Fibroblast of lung (primary cell): ENCODE measurements at places on chromosomes 2 and 18. TPM values are rescaled to one million over a fixed set of nuclear protein-coding genes. Genes with fewer than 3 reads are reported as not detected.

The SCYGR4 gene
- not detected in 2 replicates for total RNA-seq

The SERPINB2 gene
- total RNA-seq: 3.9 and 12.1 TPM in 2 replicates

The SPR gene
- total RNA-seq: 23.3 and 25.9 TPM in 2 replicates

The NLRC4 gene
- not detected in 2 replicates for total RNA-seq
